Activated CD4-positive, alpha-beta memory T cell treated with anti-CD3 and anti-CD28 coated beads for 36 hours (primary cell): ENCODE measurements at places on chromosomes 3 and 15. TPM values are rescaled to one million over a fixed set of nuclear protein-coding genes. Genes with fewer than 3 reads are reported as not detected.

ACTRT3 gene
- 0.76 TPM for total RNA-seq

EHHADH gene
- 1.9 TPM for total RNA-seq

ZKSCAN7 gene
- 1.3 TPM for total RNA-seq

NRROS gene
- 25.3 TPM for total RNA-seq

GRIP2 gene
- not detected for total RNA-seq

CYP1A2 gene
- total RNA-seq, result not detected

ALDH1A3 gene
- not detected for total RNA-seq

DNA sequence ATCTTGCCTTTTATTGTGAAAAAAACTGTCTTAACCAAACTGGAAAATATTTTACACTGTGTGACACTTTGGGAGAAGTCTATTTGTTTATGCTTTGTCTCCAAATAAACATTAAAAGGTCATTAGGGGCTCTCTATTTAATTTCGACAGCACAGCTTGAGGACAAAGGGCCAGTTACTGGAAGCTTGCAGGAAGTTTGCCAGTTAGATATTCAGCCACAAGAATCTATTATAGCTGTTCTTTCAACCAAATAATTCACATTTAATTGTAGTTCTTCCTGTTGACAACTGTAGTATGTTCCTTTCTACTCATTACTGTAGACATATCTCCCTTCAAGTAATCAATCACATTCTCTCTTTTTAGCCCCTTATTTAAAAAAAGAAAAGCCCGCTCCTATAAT is 6.1 kb downstream of the CP start:
- DNase-seq, result no peak
- H3K27ac ChIP-seq, result no peak overlapping the region
- H3K4me3 ChIP-seq, result no peak overlapping the region
- no peaks in the 10 kb centered on the region for H3K4me1 ChIP-seq
- peaks cover 3% of the 10 kb centered on the region for H3K27me3 ChIP-seq

GRCh38 chr3:129758306-129758705 is 135.2 kb downstream of the TMCC1 start:
- no peak overlapping the region for H3K4me3 ChIP-seq
- H3K36me3 ChIP-seq, result peaks cover 13% of the 10 kb centered on the region
- H3K27me3 ChIP-seq, result no peaks in the 10 kb centered on the region
- no peak for DNase-seq
- H3K27ac ChIP-seq, result no peak overlapping the region

DNA sequence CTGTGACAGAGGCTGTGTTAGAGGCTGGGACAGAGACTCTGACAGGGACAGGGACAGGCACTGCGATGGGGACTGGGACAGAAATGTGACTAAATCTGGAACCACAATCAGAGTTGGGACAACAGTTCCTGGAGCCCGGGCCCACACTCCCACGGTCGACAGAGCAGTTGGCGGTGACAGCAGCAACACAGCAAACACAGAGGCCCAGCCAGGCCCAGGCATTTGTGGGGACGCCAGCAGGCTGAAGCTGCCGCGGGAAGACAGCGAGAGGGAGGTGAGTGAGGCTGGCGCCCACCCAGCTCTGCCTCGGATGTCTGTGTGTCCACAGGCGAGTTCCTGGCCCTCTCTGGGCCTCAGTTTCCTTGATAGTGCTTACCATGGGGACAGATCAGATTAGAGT is 9.3 kb upstream of the HCN4 start:
- H3K4me3 ChIP-seq, result no peak overlapping the region
- no peaks in the 10 kb centered on the region for H3K36me3 ChIP-seq
- H3K4me1 ChIP-seq, result no peaks in the 10 kb centered on the region
- peaks cover 23% of the 10 kb centered on the region for H3K27me3 ChIP-seq

GRCh38 chr3:100289339-100289738 is 28.5 kb downstream of the TBC1D23 start:
- H3K36me3 ChIP-seq, result peaks cover 6% of the 10 kb centered on the region
- H3K4me3 ChIP-seq, result no peak overlapping the region
- no peaks in the 10 kb centered on the region for H3K4me1 ChIP-seq
- no peaks in the 10 kb centered on the region for H3K27me3 ChIP-seq

GRCh38 chr15:42772144-42772543 is 35.2 kb upstream of the CDAN1 start:
- no peaks in the 10 kb centered on the region for H3K4me1 ChIP-seq
- peaks cover 39% of the 10 kb centered on the region for H3K36me3 ChIP-seq
- H3K27me3 ChIP-seq, result no peaks in the 10 kb centered on the region
- no peak overlapping the region for H3K4me3 ChIP-seq
- no peak overlapping the region for H3K27ac ChIP-seq

DNA sequence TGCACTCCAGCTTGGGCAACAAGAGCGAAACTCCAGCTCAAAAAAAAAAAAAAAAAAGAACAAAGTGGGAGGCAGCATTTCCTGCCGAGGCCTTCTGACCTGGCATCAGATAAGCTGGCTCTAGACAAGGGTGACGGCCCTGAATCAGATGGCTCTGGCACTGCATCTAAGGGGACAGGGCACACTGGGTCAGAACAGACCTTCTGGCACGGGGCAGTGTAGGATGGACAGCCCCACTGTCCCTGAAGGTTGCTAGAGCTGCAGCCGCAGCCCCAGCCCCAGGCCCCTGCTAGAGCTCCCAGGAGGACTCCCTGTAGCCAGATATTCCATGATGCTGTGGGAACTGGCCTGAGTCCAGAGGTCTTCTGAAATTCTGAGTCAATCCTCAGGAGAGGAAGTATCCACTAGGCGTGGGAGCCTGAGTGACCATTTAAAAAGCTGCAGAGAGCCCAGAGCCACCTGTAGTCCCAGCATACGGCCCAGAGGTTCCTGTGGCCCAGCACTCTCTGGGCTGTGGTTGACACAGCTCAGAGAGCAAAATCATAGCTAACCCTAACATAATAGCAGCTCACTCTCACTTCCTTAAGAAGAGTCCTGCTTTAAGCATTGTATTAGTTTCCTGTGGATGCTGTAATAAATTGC is 69.2 kb upstream of the MFGE8 start:
- no peaks in the 10 kb centered on the region for H3K27me3 ChIP-seq
- no peaks in the 10 kb centered on the region for H3K36me3 ChIP-seq
- no peaks in the 10 kb centered on the region for H3K4me1 ChIP-seq
- H3K27ac ChIP-seq, result no peak overlapping the region
- no peak overlapping the region for H3K4me3 ChIP-seq

DNA sequence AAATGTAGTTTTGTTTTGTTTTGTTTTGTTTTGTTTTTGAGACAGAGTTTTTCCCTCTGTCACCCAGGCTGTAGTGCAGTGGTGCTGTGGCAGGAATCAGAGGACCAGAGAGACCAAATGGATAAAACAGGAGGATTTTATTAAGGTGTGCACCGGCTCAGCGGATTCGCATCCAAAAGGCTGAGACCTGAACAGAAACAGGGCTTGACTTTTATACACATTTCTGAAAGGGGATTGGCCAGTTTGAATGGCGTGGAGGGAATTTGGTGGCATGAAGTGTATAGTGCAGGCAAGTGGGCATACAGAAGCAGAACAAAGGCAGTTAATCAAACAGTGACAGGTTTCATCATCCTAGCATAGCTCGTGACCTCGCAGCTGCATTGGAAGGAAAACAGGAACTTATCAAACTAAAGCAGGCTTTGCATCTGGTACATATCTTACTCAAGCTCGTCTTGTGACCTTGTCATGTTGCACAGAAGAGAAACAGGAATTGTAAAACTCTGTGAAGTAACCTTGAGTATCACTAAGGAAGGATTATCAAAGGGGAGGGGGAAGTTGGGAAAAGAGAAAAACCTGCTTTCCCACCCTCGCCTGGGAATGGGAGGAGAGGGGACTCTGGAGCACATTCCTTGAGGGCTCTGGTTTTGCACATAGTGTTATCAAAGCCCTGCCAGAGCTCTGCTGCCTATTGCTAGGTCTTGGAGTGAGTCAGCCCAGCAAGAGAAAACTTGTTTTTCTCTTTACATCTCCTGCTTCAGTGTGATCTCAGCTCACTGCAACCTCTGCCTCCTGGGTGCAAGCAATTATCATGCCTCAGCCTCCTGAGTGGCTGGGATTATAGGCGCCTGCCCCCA is 38.5 kb downstream of the C3orf62 start:
- H3K36me3 ChIP-seq, result peaks cover 6% of the 10 kb centered on the region
- DNase-seq, result peak; percentile 12
- H3K27ac ChIP-seq, result peak overlapping the region; percentile 16
- H3K4me3 ChIP-seq, result no peak overlapping the region
- H3K27me3 ChIP-seq, result peaks cover 6% of the 10 kb centered on the region
- H3K4me1 ChIP-seq, result no peaks in the 10 kb centered on the region

DNA sequence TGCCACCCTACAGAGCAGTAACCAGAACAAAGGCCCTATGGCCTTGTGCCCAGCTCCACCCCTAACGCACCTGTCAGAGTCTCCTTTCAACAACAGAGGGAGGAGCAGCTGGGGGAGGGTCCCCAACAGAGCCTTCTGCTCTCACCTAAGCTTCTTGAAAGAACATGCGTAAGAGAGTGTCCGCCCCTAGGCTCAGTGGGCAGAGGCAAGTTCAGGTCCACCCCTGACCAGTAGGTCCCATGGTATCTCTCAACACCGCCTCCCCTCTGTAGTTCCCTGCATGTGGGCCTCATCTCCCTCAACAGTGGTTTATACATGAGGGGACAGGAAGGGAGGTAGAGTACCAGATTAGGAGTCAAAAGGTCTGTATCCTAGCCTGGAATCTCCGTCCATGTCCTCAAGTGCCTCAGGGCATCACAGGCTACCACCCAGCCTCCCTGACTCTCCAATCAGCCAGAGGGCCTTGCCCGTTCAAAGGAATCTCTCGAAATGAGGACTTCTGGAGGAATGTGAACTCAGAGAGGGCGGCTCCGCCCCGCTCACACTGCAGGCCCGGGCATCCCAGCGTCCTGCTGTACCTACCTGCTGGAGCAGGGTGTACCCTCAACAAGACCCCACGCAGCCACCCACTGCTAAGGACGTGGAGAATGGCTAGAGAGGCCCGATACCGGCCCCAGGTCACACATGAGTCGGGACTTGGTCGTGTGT is 680 bp downstream of the POC1A start:
- peak overlapping the region; percentile 88 for H3K4me3 ChIP-seq
- peak; percentile 32 for DNase-seq
- peaks cover 20% of the 10 kb centered on the region for H3K4me1 ChIP-seq
- peaks cover 8% of the 10 kb centered on the region for H3K36me3 ChIP-seq
- peak overlapping the region; percentile 89 for H3K27ac ChIP-seq

DNA sequence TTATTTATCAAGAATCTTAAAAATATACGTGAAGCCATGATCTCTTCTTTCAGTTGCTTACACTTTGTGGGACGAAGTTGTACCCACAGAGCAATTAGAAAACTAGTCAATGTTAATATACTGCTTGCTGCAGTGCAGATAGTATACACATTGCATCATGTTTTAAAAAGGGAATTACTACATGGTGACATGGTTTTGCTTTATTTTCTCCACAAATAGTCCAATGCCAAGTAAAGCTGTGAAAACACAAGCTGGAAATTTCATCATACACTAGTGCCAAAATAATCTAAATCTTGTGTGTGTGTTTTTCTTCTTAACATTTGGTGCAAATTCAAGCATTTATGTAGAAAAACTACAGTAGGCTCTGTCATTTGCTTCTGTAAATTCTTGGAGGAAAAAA is 233.0 kb downstream of the EPHA3 start:
- DNase-seq, result no peak
- H3K4me3 ChIP-seq, result no peak overlapping the region
- no peaks in the 10 kb centered on the region for H3K27me3 ChIP-seq
- no peaks in the 10 kb centered on the region for H3K4me1 ChIP-seq
- no peaks in the 10 kb centered on the region for H3K36me3 ChIP-seq

GRCh38 chr3:108590460-108590859 is 938 bp downstream of the DZIP3 start:
- peaks cover 5% of the 10 kb centered on the region for H3K36me3 ChIP-seq
- H3K27me3 ChIP-seq, result no peaks in the 10 kb centered on the region
- H3K4me3 ChIP-seq, result peak overlapping the region; percentile 99
- no peak for DNase-seq
- H3K4me1 ChIP-seq, result peaks cover 29% of the 10 kb centered on the region

GRCh38 chr3:32681811-32682210 is 3.2 kb upstream of the CNOT10 start:
- peaks cover 16% of the 10 kb centered on the region for H3K4me1 ChIP-seq
- peaks cover 3% of the 10 kb centered on the region for H3K36me3 ChIP-seq
- DNase-seq, result no peak
- H3K4me3 ChIP-seq, result no peak overlapping the region
- no peaks in the 10 kb centered on the region for H3K27me3 ChIP-seq

GRCh38 chr3:152385761-152386160 is 117.0 kb downstream of the MBNL1 start:
- H3K4me3 ChIP-seq, result no peak overlapping the region
- H3K4me1 ChIP-seq, result peaks cover 73% of the 10 kb centered on the region
- no peaks in the 10 kb centered on the region for H3K27me3 ChIP-seq
- peak overlapping the region; percentile 70 for H3K27ac ChIP-seq
- peaks cover 7% of the 10 kb centered on the region for H3K36me3 ChIP-seq
- no peak for DNase-seq

DNA sequence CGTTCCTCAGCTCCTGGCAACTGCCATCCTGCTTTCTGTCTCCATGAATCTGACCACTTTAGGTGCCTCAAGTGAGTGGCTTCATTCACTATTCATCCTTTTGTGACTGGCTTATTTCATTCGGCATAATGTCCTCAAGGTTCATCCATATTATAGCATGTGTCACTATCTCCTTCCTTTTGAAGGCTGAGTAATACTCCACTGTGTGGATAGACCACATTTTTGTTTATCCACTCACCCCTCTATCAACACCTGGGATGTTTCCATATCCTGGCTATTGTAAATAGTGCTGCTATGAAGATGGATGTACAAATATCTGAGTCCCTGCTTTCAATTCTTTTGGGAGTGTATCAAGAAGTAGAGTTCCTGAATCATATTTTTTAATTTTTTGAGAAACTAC is 98.8 kb downstream of the ADAMTS17 start:
- H3K4me1 ChIP-seq, result no peaks in the 10 kb centered on the region
- H3K4me3 ChIP-seq, result no peak overlapping the region
- H3K27me3 ChIP-seq, result no peaks in the 10 kb centered on the region
- no peak for DNase-seq
- H3K27ac ChIP-seq, result no peak overlapping the region

GRCh38 chr3:193124861-193125260 is 116.2 kb upstream of the PLAAT1 start:
- H3K4me1 ChIP-seq, result no peaks in the 10 kb centered on the region
- no peak overlapping the region for H3K27ac ChIP-seq
- no peaks in the 10 kb centered on the region for H3K36me3 ChIP-seq
- DNase-seq, result no peak
- peaks cover 8% of the 10 kb centered on the region for H3K27me3 ChIP-seq

- no peak for DNase-seq
- H3K36me3 ChIP-seq, result no peaks in the 10 kb centered on the region
- no peaks in the 10 kb centered on the region for H3K4me1 ChIP-seq
- H3K4me3 ChIP-seq, result no peak overlapping the region
- no peaks in the 10 kb centered on the region for H3K27me3 ChIP-seq
- H3K27ac ChIP-seq, result no peak overlapping the region
Observed at GRCh38 chr3:54888873-54889272, 39.0 kb downstream of the LRTM1 start.
